ENCODE measurements at places on chromosomes 11 and 22.

DNA sequence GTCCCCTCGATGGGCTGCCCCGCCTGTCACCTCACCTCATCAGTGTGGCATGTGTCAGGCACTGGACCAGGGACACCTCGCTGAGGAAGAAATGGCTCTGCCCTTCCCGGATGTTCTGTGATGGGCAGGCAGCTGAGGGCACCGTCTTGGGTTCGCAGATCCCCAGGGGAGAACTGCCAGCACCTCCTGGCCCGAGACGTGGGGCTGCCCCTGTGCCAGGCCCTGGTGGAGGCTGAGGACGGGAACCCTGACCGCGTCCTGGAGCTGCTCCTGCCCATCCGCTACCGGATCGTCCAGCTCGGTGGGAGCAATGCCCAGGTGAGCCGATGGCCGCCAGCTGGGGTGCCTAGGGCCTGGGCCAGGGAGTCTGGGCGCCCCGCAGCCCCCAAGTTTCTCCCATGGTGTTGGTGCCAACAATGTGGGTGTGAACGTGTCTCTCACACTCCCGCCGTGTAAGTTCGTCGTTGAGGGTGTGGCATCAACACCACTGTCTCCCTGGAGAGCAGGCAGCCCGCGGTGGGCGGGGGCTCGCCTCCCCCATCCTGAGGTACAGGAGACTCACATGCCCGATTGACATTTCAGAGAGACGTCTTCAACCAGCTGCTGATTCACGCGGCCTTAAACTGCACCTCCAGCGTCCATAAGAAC is 7.3 kb upstream of the GTSE1 start:
- DNase-seq = no peak

GRCh38 chr11:130528298-130529261 is 80.1 kb downstream of the ADAMTS15 start:
- DNase-seq = no peak

DNA sequence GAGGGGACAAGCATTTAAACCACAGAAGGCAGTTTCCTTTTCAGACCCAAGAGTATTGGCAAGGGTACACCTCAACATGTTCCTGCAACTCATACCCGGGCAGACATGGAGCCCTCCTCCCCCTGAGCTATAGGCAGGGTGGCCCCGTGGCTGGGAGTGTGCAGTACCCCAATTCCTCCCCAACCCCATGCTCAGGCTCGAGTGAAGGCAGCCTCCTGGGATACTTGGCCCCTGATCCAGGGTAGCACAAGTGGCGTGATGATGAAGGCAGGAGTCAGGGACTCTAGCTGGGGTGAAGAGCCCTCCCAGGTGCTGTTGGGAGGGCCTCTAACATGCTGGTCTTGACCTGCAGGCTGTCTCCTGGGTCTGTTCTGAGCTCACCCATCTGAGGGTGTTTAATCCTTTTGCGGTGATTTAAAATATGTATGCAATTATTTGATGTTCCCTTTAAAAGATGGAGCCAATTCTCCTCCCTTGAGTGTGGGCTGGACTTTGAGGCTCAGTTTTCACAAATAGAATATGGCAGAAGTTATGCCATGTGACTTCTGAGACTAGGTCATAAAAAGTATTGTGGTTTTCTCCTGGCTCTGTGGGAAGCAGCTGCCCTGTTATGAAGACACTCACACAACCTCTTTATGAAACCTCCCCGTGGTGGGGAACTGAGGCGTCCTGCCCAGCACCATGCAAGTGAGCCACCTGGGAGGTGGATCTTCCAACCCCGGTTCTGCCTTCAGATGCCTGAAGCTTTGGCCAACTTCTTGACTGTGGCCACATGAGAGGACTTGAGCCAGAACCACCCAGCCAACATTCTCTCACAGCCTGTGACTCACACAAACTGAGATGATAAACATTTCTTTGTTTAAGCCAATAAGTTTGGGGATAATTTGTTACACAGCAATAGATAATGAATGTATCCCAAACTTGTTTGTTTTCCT is 54.7 kb upstream of the NECTIN1 start:
- no peak for DNase-seq

DNA sequence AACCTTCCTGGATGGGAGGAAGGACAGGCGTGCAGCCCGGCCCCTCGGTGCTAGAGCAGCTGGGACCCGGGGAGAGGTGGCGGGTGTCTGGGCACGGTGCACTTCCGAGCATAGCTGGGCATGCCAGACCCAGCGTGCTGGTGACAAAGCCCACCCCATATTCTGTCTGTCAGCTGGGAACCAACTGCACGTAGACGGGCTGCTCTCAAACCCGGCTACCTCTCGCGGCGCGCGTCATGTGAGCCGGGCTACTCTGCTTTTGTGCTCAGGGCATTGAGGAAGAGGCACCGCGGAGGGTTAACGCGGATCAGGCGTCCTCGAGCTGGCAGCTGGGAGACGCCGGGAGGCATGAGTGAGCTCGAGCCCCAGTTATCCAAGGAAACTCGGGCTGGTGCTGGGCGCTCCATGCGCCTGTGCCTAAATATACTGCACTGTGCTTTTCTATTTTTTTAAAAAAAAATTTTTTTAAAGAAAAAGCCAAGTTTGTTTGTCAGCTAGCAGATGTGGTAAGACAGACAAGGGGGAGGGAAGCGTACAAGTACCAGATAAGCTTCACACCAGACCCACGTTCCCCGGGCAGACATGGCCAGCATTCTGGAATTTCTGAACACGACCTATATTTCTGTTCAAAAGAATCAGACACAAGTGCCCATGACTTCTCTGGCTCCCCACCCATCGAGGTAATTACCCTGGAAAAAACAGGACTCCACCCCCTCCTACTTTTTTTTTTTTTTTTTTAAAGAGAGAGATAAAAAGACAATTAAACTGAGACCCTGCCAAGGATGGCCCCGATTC is 425.6 kb downstream of the SHANK2 start:
- DNase-seq = no peak

DNA sequence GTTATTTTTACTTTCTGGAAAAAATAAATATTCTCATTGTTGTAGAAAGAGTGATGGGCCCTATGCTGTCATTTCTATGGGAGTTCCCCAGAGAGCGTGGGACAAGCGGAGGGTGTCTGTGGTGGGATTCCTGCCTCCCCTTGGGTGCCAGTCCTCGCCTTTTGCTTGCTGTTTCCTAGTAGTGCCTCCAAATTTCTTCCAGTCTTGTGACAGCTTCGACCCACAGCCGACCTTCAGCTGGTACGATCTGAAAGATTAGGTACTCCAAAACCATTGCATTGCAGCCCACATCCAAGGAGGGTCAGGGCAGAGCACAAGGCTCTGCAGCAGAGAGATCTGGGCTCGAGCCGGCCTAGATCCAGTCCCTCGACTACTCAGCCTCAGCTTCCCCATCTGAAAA is 58.9 kb upstream of the EMID1 start:
- no peak for DNase-seq

GRCh38 chr22:46030231-46030880 is 53.4 kb upstream of the WNT7B start:
- no peak for DNase-seq

- no peak for DNase-seq
Measured at GRCh38 chr22:22348815-22349454, 104.3 kb downstream of the VPREB1 start.

GRCh38 chr11:60890696-60891095 is 15.7 kb downstream of the PRPF19 start:
- no peak for DNase-seq

DNA sequence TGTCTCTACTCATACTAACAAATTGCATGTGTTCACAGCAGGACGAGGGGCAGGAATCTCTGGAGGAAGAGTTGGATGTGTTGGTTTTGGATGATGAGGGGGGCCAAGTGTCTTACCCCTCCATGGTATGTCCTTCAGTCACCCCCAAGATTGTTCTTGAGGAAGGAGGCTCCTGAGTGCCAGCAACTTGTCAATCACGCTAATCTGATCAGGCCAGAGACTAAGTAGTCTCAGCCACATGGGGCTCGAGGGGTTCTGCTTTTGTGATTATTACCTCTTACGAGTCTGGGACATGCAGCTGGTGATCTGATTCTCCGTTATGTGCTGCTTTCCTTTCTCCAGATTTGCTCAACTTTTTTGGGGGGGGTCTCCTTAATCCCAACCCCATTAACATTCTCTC is 54.3 kb downstream of the CTNND1 start:
- no peak for DNase-seq

- no peak for DNase-seq
Measured at GRCh38 chr22:22158207-22158816, 86.3 kb upstream of the VPREB1 start.

DNA sequence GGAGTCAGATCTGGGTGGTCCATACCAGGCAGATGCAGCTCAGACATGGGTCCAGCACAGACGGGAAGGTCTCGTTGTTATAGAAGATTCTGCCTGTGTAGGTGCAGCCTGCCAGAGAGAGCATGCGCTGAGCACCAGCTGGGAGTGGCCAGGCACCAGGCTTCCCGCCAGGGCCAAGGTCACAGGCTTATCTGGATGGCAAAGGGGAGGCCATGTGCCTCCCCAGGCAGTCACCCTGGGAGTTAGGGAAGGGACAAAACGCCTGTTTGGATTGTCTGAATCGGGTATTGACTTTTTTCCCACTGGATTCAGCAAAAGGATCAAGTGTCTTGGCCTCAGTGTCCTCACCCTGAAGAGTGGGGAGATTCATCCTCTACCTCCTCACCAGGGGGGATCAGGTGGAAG is 26.5 kb downstream of the PGA5 start:
- DNase-seq = no peak

DNA sequence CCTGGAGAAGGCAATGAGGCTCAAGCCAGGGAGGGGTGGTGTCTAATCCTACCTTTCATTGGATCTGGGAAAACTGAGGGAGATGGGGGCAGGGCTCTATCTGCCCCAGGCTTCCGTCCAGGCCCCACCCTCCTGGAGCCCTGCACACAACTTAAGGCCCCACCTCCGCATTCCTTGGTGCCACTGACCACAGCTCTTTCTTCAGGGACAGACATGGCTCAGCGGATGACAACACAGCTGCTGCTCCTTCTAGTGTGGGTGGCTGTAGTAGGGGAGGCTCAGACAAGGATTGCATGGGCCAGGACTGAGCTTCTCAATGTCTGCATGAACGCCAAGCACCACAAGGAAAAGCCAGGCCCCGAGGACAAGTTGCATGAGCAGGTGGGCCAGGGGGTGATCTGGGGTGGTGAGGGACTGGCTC is at the start of gene FOLR1:
Gene FOLR1 (plus strand): TSS at position 180 of the 421 bp plus-strand sequence. CDS start 34 bp downstream, at position 214.
- no peak for DNase-seq

GRCh38 chr11:107590460-107591377 is at the start of gene ELMOD1:
ELMOD1 (plus strand) TSS chr11:107591147; CDS start chr11:107618190, 27,043 bp downstream.
- no peak for DNase-seq

DNA sequence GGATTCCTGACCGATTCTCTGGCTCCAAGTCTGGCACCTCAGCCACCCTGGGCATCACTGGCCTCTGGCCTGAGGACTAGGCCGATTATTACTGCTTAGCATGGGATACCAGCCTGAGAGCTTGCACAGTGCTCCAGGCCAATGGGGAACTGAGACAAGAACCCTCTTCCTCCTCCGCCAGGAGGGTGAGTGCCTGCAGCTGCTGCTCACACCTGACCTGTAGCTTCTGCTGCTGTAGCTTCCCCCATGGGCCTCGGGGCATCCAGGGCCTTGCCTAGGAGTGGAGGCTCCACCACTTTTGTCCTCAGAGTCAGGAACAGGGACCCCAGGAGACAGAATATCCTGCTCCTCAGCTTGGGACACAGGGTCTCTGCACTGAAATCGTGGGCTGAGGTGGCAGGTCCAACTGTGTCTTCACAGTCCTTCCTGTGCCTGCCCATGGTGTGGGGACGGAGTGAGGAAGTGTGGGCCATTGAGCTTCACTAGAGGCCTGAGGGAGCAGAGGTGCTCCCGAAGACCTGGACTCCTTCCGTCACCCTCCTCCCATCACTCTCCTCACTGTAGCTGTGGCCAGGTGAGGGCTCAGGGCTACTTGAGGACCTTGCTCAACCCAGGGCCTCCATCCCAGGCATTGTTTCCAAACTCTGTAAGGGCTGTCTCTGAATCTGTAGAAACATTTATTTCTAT is 103.8 kb downstream of the ZNF280B start:
- DNase-seq = peak; percentile 19

DNA sequence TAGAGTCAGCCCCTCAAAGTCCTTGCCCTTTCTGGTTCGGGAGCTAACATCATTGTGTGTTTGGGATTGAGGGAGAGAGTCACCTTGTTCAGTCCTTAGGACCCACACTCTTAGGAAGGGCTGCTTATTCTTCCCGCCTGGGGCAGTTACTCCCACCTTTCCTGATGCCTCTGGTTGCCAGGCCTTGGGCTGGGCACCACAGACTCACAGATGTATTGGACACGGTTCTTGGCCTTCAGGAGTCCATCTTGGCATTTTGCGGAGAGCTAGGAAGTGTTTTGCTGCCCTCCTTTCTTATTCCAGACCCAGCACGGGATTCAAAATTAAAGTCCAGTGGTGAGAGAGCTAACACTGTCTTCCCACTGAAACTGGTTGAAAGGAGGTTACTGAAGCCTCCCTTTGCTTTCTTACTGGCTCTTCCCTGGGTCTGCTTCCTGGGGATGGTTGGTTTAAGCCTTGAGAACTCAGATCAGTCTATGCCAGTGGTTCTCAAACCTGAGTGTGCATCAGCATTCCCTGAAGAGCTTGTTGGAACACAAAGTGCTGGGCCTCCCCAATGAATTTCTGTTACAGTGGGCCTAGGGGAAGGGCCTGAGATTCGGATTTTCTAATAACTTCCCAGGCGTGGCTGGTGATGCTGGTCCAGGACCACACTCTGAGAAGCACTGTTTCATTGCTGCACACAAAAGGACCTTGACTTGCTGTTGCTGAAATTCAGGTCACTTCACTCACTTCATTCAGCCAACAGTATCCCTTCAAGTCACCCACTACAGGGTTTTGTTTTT is 1.4 kb downstream of the OSBP2 start:
- DNase-seq = no peak

DNA sequence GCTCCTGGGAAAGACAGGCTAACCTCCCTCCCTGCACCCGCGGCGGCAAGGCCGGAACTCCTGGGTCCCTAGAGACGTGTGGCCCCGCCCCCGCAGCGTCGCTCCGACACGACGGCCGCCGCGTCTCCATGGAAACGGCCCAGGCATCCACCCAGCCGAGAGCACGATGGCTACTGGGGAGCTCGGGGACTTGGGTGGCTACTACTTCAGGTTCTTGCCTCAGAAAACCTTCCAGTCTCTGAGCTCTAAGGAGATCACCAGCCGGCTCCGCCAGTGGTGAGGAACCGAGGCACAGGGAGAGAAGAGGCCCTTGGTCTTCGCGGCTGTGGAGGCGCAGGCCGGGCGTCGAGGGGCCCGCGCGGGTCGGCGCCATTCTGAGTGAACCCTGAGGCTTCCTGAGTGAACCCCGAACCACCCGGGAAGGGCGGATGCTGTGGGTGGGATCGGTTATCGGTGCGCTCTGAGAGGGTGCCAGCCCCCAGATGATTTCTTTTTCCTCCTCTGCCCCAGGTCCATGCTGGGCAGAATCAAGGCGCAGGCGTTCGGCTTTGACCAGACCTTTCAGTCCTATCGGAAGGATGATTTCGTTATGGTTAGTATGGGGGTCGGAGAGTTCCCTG is at the start of gene CFAP300:
Gene CFAP300 (plus strand): TSS at position 133 of the 620 bp plus-strand sequence. CDS start 34 bp downstream, at position 167.
- DNase-seq = peak; percentile 45

DNA sequence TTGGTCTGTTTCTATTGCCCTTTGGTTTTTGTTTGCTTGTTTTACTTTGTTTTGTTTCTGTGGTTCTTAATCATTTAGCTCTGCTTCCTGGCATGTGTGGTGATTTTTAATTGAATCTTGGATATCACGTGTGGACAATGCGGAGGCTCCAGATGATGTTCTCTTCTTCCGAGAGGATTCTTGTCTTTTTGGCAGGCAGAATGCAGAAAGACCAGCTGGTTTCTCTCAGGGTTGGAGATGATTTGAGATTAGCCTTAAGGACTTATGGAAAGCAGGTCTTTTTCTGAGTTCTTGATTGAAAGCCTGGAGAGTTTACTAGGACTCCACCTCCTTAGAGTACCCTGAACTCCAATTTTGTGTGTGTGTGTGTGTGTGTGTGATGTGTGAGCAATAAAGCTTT is 21.0 kb upstream of the ANO1 start:
- no peak for DNase-seq

- DNase-seq = no peak
Measured at GRCh38 chr22:27865496-27865895, 53.6 kb downstream of the PITPNB start.
